ENCODE measurements at places on chromosomes 4 and X.

DNA sequence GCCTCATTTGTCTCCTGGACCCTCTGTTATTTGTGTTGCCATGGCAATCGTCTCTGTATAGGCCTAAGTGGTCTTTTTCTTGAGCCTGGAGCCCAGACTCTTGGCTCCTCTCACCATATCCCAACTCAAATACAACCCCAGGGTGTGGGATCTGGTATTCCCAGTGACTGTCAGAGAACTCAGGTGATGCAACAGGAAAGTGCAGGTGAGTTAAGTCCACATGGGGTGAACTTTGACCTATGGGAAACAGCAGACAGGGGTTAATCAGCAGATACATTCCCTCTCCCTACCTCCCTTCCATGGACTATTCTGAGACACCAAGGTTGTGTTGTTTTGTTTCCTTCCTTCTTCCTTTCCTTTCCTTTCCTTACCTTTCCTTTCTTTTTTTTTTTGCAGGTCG, 130.9 kb upstream of the RPS6KA3 start:
- no peak for DNase-seq

DNA sequence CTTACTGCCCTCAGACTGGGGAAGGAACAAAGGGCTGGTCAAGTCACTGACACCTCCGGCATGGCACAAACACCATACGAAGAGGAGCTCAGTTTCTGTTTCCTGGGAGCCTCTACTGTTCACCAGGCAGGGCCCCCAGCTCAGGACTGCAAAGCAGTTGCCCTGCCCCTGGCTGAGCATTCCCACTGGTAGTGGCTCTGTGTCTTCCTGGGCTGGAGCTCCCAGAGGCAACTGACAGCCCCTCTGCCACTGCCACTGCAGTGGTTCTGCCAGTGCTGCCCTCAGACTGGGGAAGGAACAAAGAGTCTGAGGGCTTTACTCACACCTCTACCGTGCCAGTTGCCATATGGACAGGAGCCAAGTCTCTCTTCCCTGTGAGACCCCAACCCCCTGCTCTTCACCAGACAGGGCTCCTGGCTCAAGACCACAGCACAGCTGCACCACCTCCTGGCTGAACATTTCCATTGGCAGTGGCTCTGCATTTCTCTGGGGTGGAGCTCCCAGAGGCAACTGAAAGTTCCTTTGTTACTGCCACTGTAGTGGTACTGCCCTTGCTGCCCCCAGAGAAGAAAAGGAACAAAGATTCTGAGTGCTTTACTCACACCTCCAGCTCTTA, 67.9 kb downstream of the SMARCA5 start:
- DNase-seq = no peak

DNA sequence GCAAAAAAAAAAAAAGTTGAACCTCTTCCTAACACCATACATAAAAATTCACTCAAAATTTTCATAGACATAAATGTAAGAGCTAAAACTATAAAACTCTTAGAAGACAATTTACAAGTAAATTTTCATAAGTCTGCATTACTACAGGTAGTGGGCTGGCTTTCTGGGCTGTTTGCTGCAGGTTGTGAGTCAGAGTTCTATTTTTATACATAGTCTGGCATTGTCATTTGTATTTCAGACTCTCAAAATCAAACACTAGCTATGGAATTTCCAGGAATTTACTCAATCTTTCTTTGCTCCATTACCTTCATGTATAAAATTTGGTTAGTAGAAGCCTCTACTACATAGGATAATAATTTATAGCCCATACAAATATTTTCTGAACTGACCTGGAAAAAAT, 227.2 kb downstream of the COX18 start:
- no peak for DNase-seq

DNA sequence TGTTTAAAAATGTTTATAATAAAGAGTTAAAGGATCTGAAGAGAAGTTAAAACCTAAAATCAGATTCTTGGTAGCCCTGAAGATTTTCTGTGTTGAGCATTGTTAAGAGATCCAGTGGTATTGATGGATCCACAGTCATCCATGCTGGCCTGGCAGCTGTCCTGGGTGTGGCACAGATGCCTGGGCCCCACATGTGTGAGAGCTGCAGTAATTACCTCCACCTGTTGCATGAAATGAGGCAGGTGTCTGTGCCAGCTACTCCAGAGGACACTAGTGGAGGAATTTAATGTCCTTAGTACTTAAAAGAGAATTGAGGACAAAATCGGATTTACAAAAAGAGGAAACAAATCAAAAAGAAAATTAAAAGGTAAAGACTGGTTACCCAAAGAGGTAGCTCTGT, 44.0 kb downstream of the MGST2 start:
- DNase-seq = no peak

DNA sequence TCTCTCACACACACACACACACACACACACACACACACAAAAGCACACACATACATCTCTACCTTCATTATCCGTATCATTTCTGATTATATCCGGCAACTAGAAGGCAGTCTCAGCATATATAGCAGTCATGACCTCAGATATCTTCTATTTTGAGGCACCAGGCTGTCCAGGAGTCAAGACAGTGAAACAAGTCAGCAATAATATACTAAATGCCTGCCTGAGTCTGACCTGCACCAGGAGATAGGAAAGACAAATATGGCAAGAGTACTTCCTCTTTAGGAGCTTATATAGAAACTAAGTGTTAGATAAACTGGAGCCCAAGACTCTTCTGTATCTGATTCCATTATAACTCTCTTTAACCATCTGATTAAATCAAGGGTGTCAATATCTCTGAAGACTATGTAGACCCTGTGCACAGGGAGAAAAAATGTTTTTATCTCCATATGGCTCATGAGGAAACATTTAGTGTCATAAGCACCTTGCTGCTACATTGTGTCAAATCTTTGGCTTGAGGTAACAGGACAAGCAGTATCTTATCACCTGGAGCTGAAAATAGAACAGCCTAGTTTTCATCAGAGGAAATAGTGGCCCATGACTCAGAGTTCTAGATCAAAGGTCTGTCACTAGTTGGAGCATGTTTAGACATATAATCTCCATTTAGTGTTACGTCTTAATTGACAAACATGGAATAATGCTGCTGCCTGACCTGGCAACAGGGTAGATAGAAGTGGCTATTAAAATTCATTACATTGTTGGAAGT, 27.0 kb upstream of the FAM47B start:
- DNase-seq = no peak

Measured in suppressor macrophage (primary cell).